BE2C (cell line): ENCODE measurements at places on chromosomes 7 and 10.

DNA sequence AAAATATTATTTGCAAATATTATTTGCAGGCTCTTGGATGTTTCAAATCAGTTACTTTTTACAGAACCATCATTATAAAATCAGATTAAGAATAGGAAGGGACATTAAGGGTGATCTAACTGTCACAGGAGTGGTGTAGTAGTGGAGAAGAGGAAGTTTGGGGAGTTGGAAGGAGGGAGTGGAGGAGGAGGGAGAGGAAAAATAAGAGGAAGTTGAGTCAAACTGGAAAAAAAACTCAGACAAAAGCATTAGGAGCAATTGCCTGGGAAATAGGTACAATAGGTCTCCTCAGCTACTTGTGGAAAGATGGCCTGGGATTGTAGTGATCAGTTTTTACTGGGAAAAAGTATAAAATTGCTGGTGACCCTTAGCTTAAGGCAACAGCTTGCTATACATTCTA, 77.7 kb upstream of the GPR37 start:
- no peak for DNase-seq

- no peak for DNase-seq
These were observed 425.0 kb downstream of the KCNMA1 start for GRCh38 chr10:77212632-77213031.

GRCh38 chr7:44621750-44622103, 15.3 kb downstream of the OGDH start:
- DNase-seq = no peak

DNA sequence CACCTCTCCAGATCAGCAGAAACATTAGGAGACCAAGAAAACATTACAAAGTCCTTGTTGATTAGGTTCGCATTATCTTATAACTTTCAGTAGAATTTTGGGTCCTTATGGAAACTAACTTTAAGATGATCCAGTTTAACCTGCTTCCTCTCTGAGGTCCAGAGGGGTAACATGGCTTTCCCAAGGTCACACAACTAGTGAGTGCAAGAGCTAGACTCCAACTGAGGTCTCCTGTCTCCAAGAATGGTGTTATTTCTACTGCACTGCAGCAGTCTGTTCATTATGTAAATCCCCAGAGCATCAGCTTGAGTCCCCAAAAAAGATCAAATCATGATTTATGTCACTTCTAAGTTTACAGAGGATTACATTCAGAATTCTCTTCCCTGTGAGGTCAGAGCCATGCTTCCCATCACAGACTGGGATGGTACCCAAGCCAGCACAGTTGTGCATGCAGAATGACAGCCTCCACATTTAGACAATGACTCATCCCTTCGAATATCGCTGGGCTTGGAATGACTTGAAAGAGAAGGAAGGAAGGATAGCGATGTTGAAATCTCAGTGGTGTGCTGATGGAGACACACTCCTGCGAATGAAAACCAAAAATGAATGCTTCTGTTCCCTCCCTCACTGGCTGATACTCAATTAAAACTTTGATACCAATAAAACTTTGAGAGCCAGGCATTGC, 163.1 kb upstream of the PLXNA4 start:
- no peak for DNase-seq

- peak; percentile 78 for DNase-seq
These were observed 76.1 kb upstream of the CPXM2 start for GRCh38 chr10:123967626-123968243.

DNA sequence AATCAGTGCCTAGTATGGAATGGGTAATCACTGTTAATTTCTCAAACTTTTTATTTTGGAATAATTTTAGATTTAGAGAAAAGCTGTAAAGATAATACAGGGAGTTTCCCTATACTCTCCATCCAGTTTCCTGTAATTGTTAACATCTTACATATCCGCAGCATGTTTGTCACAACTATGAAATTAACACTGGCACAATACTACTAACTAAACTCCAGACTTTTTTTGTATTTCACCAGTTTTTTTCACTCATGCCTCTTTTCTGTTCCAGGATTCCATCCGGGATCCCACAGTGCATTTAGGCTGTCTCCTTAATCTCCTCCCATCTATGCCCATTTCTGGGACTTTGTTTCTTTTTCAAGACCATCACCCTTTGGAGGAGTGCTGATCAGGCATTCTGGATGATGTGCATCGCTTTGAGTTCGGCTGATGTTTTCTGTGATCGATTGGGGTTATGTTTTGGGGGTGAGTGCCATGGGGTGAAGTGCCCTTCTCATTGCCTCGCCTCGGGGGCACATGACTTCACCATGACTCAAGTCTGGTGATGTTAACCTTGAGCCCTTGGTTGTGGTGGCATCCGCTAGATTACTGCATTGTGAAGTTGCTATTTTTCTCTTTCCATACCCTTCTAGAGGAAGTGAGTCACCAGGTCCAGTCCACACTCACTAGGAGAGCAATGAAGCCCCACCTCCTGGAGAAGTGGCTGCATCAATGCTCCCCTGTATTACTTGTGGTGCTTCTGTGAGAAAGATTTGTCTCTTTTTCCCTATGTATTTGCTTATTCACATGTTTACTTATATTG, 43.9 kb upstream of the GRB10 start:
- no peak for DNase-seq

GRCh38 chr10:122182308-122182707, 88.8 kb upstream of the BTBD16 start:
- no peak for DNase-seq

GRCh38 chr10:51705774-51706173, 6.4 kb upstream of the CSTF2T start:
- DNase-seq = no peak

DNA sequence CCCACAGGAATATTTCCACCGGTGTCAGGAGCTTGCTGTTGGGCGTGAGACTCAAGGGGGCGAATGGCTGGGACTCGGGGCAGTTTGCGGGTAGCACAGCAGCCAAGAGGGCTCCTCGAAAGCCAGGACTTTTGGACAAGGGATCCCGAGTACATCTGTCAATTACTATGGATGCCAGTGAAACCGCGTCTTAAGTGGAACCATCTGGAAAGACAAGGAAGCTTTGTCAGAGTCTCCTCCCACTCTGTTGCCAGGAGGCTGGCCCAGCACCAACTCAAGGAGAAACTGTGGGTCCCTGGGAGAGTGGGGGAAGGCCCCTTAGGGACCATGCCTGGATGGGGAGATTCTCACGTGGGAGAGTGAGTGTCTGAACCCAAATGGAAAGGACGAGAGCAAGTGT, 57.1 kb downstream of the C10orf143 start:
- DNase-seq = no peak

- peak; percentile 54 for DNase-seq
These were observed 48.0 kb upstream of the DAGLB start for GRCh38 chr7:6495597-6496262.

GRCh38 chr7:39683216-39683845, 60.0 kb downstream of the RALA start:
- DNase-seq = no peak

DNA sequence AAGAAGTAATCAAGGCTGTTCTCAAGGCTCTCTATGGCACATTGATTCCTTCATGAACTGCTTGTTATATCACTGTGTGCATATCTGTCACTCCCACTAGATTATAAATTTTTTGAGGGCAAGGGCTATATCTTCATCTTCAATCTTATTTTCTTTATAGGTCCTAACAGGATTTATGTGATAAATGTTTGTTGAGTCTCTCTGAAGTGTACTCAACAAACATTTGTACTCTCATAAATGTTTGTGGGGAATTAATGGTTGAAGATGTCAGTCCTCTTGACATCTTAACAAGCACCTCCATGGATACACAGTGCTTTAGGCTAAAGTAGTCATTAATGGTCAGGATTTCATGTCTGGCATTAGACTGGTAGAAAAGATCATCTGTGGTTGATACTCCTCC, 143.2 kb downstream of the RNLS start:
- DNase-seq = no peak

- no peak for DNase-seq
These were observed 26.0 kb upstream of the GLI3 start for GRCh38 chr7:42262964-42263363.

DNA sequence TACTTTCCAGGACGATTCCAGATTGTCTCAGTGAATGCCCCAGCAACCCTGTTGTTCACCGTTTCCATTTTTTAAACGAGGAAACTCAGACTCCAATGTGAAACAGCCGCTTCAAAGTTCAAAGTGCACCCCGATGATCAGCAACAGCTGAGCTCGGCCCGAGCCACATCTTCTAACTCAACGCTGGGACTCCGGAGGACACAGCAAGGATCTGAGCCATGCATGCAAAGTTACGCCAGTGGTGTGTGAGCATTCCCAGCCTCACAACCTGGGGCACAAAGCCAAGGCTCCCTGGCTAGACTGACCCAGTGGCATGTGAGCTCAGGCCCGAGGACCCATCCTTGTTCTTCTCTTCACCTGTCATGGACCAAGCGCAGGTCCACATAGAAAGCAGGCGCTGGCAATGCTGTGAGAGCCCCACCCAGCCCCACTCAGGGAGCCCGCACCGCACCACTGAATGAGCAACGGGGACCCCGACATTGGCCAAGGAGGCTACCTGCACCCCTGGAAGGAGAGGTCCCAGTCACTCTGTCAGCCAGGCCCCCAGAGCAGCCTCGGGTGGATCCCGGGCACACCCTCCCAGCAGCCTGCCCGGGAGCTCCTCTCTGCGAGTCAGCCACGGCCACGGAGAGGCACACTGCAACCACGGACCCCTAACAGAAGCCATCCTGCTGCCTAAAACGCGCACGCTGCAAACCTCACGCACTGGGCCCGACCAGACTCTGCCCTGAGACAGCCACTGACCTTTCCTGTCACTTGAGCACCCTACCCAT, 82.9 kb downstream of the MAD1L1 start:
- DNase-seq = no peak

GRCh38 chr7:55254242-55254595, 110.9 kb upstream of the LANCL2 start:
- DNase-seq = no peak

DNA sequence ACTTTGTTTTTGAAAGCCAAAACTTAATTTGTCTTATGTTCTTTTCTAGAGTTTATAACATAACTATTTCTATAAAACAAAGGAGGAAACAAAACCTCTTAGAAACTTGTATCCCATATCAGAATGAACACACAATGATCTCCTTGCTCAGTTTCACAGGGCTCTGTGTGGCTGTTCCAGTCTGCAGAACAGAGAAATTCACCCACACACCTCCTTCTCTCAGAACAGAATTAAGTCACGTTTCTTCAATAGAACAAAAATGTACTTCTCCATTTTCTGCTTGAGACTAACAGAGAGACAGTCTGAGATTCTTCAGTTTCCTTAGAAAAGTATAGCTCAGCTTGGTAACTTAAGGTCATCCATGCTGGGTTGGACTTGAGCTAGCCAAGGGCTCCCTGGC, 15.8 kb upstream of the DOCK1 start:
- no peak for DNase-seq

DNA sequence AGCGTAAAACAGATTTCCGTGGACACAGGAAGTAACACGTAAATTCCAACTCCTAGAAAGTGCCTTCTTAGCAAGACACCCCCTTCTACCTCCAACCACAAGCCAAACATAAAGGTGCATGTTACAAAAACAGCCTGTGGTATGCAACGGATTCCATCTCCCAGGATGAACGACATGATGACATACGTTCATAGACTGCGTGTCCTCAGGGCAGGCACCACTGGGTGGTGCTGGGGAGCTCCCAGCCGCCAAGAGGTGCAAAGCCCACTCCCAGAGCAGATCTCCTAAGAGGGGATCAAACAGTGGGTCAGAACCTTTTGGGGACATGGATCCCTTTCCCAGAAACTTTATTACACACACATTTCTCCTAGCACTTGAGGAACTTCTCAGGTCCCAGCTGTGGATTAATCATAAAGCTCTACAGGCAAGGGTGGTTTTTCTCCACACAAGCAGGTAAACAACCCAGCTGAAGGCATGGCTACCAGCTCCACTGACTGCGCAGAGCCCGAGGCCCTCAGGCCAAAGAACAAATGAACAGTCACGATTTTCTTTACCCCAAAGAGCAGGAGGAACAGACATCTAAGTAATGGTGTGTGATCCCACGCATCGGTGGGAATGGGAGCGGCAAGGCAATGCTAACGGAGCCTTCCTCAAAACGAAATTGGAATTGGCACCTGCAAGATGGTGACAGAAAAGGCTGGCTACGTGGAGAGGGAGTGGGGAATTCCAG, 13.8 kb downstream of the PSAP start:
- peak; percentile 75 for DNase-seq

DNA sequence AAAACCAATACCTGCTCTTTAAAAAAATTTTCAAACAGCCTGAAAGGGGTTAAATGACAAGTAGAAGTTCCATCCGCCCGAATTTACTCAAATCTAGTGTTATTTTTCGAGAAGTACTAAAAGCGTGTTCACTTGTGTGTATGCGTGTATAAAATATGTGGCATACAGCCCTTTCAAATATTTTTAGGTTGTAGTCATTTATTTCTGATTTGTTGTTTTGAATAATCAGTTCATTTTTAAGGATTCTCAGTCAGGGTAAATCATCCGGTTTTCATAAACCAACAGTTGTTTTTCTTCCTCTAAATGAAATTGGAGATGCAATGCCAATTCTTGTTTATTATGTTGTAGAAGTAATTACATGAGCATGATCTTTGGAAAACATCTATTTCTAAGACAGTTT, 6.9 kb upstream of the SUN1 start:
- no peak for DNase-seq

DNA sequence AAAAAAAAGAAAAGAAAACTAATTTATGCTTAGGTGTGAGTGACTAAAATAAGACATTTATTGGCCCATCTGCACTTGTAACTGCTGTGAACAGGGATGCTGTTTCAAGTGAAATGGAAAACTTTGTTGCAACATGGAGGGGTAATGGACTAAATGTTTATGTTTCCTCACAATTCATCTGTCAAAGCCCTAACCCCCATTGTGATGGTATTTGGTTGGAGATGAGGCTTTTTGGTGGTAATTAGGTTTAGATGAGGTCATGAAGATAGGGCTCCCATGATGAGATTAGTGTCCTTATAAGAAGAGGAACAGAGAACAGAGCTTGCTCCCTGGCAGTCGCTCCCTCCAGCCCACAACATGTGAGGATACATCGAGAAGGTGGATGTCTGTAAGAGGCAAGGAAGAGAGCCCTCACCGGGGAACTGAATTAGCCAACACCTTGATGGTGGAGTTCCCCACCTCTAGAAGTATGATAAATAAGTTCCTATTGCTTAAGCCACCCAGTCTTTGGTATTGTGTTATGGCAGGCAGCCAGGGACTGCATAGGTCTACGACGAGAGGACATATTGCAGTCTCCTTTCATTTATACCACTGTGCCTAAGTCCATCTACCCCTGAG, 28.6 kb upstream of the VCL start:
- DNase-seq = no peak

DNA sequence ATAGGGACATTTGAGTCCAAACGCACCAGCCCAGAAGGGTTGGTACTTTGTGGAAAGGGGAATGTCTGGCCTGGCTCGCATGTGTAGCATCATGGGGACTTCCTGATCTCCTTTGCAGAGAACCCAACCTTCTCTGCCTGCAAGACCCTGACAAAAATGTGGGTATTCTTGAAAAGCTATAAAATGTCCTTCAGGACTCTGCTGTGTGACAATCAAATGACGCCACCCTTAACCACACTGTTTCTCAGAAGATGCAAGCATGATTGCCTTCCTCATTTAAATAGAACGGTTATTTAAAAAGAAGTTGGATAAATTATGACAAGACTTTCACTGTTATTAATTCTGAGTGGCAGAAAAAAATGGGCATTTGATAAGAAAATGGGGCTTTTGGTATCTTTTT, 15.1 kb upstream of the GPR15LG start:
- no peak for DNase-seq
